SW 1271 (cell line): ENCODE measurements at places on chromosomes 2 and 18.

- no peak for DNase-seq
Observed at GRCh38 chr2:102368461-102369109, 13.0 kb downstream of the IL18R1 start.

GRCh38 chr2:145041706-145042105 is 521.8 kb upstream of the ZEB2 start:
- no peak for DNase-seq

DNA sequence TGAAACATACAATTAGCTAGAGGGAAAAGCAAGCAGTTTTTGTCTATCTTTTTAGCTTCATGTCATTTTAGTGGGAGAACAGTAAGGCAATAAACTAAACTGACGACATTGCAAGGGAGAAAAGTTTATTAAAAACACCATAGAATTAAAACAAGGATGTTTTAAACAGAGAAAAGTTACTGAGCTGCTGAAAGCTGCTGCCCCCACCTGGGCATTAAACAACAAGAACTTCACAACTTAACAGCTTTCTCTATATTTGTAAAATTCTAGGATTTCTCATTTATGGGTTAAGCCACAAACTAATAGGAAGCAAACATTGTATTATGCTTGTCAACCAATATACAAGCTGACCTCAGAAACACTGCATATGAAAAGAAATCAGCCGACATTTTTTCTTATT is 289.2 kb downstream of the ERBB4 start:
- no peak for DNase-seq

GRCh38 chr2:158923180-158923594 is 45.3 kb upstream of the TANC1 start:
- no peak for DNase-seq

- DNase-seq, result no peak
Observed at GRCh38 chr2:189047171-189047888, 73.2 kb downstream of the COL3A1 start.

- DNase-seq, result no peak
Observed at GRCh38 chr2:106117882-106118684, 76.0 kb downstream of the UXS1 start.

- no peak for DNase-seq
Observed at GRCh38 chr18:31643003-31643402, 41.4 kb downstream of the B4GALT6 start.

DNA sequence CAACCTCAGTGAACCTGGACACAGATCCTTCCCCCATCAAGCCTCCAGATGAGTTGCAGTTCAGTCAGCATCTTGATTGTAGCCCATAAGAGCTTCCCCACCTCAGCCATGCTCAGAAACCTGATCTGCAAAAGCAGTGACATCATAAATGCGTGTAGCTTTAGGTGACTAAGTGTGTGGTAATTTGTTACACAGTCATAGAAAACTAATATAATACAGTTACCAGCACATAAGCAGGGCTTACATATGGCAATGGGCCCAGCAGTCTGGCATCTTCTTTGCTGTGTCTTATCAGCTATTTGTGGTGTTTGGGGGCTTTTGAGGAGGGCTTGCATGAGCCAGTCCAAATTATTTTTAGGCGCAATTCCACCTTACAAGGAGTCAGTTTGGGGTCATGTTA is 807.0 kb downstream of the SLC4A3 start:
- DNase-seq, result no peak

GRCh38 chr2:58484221-58484620 is 243.1 kb upstream of the FANCL start:
- DNase-seq, result no peak

DNA sequence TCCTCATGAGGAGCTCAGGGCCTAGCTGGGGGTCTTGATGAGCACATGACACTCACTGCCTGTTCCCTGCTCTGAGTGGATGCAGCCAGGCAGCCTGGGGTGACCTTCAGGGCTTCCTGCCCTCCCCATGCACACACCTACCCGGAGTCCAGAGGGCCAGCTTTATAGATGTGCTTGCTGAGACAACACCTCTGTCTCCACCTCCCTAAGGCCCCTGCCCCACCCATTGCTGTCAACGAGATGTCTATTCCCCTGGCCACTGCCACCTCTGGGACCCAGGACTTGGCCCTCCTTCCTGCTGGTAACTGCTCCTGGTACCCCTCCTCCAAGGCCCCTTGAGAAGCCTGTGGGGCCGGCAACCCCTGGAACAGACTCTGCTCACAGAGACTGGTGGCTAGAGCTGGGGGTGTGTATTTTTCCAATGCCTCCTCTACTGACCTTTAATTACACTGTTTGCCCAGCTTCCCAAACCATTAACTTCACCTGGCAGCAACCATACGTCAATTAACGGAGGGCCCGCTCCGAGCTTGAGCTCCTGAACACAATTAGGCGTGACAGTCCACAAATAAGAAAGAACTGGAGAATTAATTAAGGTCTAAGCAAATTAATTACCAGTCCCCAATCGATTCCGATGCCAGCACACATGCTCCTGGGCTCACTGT is 66.3 kb downstream of the EMX1 start:
- DNase-seq, result no peak

DNA sequence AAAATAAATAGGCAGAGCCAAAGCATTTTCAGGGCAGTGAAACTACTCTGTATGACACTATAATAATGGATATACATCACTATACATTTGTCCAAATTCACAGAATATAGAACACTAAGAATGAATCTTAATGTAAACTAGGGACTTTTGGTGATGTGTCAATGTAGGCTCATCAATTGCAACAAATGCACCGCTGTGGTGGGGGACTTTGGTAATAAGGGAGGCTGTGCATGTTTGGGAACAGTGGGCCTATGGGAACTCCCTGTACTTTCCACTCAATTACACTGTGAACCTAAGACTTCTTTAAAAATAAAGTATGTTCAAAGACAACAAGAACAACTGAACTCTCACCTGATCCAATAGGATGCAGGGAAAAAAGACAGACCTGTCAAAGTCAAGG is 220.7 kb downstream of the CMPK2 start:
- no peak for DNase-seq

DNA sequence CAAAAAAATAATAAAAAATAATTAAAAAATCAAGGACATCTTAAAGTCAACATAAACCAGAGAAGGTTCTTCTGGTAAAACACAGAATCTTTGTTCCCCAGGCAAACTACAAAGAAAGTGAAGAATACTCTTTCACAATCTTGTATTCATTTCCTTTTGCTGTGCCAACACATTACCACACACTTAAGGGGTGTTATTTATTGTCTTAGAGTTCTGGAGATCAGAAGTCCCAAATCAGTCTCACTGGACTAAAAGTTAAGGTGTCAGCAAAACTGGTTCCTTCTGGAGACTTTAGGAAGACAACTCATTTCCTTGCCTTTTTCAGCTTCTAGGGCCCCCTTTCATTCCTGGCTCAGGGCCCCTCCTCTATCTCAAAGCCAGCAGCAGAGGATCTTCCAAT is 12.2 kb upstream of the CAB39 start:
- DNase-seq, result no peak

DNA sequence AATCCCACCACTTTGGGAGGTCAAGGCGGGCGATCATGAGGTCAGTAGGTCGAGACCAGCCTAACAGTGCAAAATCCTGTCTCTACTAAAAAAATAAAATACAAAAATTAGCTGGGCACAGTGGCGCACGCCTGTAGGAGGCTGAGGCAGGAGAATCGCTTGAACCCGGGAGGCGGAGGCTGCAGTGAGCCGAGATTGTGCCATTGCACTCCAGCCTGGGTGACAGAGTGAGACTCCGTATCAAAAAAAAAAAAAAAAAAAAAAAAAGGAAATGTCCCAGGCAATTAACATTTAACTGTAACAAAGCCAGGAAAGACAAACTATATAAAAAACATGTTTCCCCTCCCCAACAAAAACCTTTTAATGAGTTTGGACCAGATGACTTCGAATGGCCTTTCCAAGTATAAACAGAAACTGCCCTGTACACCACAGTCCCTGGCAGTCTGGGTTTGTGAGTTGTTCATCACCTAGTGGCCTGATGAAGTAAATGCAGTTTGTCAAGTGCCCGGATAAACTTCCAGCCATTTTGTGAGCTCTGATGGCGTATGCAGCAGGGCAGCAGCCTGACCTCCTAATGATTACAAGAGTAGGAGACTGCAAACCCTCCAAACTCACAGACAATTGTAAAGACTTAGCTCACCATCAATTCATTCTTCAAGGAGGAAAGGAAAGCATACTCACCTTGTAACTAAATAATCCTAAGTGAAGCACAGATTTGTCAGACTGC is 16.6 kb upstream of the PCBP1 start:
- DNase-seq, result peak; percentile 86

GRCh38 chr2:25410370-25410769 is 68.6 kb upstream of the DNMT3A start:
- no peak for DNase-seq

DNA sequence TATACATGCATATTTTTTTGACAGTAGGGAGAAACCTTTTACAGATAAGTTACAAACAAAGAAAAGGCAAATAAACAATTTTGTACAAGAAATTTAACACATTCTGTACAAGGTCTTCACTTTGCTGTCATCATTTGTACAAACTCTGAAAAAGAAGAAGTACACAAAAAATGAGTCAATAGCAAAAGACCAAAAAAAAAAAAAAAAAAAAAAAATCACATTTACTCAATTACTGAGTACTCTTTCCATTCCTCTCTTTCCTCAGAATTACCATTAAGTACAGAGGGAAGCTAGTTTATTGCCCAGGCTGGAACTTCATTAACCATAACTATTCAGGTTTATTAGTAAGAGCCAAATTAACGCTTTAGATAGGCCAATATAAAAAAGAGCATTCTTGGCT is 5.6 kb upstream of the STPG4 start:
- no peak for DNase-seq

GRCh38 chr2:78416625-78417300 is 608.7 kb upstream of the REG3G start:
- no peak for DNase-seq

DNA sequence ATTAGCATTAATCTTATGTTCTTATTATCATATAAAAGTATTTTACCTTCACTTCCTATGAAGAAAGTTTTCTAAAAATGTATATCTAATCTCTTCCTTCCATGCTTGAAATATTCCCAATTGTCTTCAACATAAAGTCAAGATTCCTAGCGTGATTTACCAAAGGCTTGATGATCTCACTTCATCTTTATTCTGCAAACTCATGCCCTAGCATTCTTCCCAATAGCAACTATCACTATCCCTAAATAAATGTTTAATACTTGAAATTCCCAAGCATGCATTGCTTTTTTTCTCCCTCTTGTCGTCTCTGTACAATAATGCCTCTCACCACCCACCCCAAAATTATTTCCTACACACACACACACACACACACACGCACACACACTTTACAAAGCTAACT is 125.8 kb downstream of the VWC2L start:
- no peak for DNase-seq

DNA sequence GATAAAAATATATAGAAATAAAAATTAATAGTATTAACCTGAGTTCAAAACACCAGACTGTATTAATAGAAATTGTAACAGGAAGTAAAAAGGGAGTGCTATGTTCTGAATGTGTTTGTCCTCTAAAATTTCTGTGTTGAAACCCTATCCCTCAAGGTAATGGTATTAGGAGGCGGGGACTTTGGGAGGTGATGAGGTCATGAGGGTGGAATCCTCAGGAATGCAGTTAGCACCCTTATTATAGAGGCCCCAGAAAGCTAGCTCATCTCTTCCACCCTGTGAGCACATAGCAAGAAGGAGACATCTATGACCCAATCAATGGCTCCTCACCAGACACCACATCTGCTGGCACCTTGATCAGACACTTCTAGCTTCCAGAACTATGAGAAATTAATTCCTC is 124.5 kb downstream of the CMPK2 start:
- DNase-seq, result no peak

DNA sequence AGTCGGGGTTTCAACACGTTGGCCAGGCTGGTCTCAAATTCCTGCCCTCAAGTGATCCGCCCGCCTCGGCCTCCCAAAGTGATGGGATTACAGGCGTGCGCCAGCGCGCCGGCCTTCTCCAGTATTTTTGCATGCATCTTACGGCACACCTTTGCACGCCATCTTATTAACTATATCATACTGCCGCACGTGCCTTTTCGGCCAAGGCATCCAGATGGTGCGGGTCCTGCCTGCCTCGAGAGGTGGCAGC is 765 bp upstream of the ING5 start:
- DNase-seq, result no peak

DNA sequence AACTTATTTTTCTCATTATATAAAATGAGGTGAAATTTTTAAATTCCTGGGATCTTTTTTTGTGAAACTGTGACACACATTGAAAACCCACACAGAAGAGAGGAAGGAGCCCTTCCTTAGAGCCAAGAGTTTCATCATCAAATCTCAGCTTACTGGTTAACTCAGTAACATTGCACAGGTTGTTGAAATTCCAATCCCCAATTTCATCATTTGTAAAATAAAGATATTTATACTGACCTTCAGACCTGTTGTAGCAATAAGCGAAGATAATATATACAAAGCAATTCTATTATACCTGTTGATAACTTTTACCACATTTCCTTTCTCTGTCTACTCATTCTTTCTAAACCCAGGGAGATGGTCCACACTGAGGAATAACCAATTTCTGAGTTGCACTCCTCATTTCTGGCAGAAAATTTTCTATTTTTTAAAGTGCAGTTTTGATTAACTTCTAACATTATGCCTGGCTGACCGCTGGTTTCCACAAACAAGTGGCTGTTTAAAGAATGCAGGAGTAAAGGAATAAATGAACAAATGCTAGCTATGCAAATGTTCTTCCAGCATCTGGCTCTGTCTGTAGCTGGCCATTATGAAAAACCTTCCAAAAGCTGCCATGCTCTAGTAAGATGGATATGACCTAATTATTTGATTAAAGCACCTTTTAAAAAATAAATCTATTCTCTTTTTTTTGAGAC is 105.7 kb upstream of the LINC00305 start:
- DNase-seq, result no peak

DNA sequence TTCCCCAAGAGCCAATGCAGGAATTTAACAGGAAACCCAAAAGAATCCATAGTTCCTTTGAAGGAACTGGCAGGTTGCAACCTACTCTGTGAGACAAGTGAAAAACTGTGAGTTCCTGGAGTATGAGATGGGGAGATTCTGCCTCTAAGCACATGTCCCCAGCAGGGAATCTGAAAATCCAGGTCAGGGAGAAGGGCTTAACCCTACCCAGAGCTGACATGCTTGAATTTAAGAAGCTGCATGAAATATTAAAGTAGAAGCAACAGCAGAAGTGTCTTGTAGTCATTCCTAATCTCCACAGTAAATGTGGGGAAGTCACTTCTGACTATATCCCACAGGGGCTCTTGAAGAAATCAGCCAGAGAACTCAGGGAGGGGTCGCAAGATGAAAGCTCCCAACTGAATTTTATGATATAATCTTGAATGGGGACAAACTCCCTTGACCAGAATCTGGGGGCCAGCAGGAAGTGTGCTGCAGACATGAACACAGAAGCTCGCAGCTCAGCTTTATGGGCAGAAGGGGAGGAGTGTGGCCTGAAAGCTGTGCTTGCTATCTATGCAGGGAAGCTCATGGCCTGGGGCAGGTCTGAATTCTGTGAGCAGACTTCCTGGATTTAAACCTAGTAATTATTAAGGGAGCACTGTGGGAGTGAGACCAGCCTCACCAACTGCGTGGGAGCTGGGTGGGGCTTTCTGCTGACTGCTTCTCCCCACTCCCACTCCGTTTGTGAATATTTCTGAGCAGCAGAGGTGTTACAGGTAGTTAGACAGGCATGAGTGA is 184.1 kb upstream of the KYNU start:
- DNase-seq, result no peak

- DNase-seq, result no peak
Observed at GRCh38 chr2:202032846-202033316, 774 bp upstream of the FZD7 start.
